ENCODE measurements at places on chromosomes 1 and 21.

- no peak for DNase-seq
These were observed 149.1 kb downstream of the GREM2 start for GRCh38 chr1:240462766-240463395.

- DNase-seq, result no peak
These were observed 880 bp upstream of the MTF2 start for GRCh38 chr1:93078203-93078602.

DNA sequence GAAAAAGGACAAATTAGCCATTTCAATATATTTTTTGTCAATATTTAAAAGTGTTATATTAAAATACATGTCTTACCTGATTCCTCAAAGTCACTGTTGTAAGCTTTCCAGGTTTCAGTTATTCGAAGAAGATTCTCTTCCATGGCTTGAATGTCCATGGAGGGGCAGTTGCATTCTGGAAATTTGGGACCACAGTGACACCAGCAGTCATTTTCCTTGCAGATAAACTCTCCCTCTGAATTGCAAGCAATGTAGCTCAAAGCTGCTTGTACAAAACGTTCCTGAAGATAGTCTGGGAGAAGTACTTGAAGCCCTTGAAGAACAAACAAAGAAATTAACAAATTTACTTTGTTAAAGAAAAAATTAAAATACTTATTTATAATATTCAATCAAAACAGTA lies 251.7 kb downstream of the BRINP3 start:
- DNase-seq, result no peak

GRCh38 chr1:94553323-94553730 lies 11.8 kb upstream of the F3 start:
- DNase-seq, result no peak

DNA sequence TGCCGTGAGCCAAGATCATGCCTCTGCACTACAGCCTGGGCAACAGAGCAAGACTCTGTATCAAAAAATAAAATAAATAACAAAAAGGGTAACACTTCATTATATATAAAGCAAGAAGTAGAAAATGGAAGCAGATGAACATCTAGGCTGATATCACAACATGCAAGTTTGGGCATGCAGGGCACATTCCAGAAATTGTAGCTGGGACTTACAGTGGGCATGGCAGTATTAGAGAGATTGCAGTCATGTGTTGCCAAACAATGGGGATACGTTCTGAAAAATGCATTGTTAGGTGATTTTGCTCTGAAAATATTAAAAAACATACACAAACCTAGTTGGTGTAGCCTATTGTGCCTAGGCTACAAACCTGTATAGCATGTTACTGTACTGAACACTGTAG lies 441.0 kb upstream of the PRMT6 start:
- DNase-seq, result no peak
